Prostate gland (tissue), 2 donors: ENCODE measurements at places on chromosomes 2 and 18. TPM values are rescaled to one million over a fixed set of nuclear protein-coding genes. Genes with fewer than 3 reads are reported as not detected.

GRCh38 chr18:29083545-29083944 lies 906.6 kb upstream of the CDH2 start:
- H3K36me3 ChIP-seq = no peaks in the 10 kb centered on the region
- H3K27ac ChIP-seq = no peak overlapping the region
- H3K4me1 ChIP-seq = no peaks in the 10 kb centered on the region
- H3K27me3 ChIP-seq = no peaks in the 10 kb centered on the region
- H3K4me3 ChIP-seq = no peak overlapping the region
- DNase-seq = no peak

- H3K36me3 ChIP-seq = no peaks in the 10 kb centered on the region
- no peak overlapping the region for H3K27ac ChIP-seq
- H3K4me3 ChIP-seq = no peak overlapping the region
- no peaks in the 10 kb centered on the region for H3K27me3 ChIP-seq
- no peak for DNase-seq
Measured at GRCh38 chr2:173860566-173860965, 104.6 kb downstream of the SP3 start.

DNA sequence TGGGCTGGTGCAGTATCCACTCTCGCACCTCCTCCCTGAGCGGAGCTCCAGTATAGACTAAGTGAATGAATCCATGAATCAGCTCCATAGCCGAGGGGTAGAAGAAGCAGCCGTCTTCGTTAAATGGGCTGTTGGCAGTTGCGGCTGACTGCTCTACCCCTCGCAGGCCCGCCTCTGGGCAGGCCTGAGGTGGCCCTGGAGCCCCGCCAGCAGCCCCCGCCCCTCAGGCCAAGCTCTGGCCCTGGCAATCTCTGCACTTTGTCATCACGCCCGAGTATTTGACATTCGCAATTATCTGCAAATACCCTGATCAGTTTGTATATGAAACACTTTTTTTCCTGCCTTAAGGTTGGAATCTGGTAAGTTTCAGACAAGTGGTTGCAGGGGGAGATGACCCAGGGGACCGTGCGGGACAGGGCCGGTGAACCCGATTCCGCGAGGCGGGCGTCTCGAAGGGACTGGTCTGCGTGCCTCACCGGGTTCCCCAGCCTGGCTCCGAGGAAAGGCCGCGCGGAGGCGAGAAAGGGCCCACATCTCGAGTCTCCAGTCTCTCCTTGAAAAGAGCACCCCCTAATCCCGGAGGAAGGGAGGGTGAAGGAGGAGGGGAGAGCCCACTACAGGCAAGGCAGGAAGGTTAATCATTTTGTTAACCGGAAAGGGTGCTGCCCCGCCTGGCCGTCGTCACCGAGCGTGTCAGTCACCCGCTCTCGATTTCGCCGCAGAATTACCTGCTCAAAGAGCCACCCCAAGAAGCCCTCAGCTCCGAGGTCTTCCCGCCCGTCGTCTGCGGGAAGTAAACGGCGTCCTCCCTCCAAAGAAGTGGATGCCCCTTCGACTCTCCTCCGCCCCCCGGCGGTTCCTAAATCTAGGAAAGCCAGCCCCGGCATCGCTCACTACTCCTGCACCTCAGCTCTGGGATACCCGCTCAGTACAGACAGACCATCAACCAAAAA lies 11.1 kb upstream of the SATB2 start:
- no peaks in the 10 kb centered on the region for H3K4me1 ChIP-seq
- no peak for DNase-seq
- H3K4me3 ChIP-seq = no peak overlapping the region
- no peaks in the 10 kb centered on the region for H3K36me3 ChIP-seq

GRCh38 chr2:422676-423435 lies 135.0 kb upstream of the ALKAL2 start:
- no peaks in the 10 kb centered on the region for H3K36me3 ChIP-seq
- H3K27me3 ChIP-seq = no peaks in the 10 kb centered on the region
- no peak for DNase-seq

GRCh38 chr2:105764059-105764458 lies 19.3 kb downstream of the NCK2 start:
- H3K36me3 ChIP-seq = no peaks in the 10 kb centered on the region
- H3K27me3 ChIP-seq = no peaks in the 10 kb centered on the region
- no peaks in the 10 kb centered on the region for H3K4me1 ChIP-seq
- no peak for DNase-seq
- no peak overlapping the region for H3K4me3 ChIP-seq

DNA sequence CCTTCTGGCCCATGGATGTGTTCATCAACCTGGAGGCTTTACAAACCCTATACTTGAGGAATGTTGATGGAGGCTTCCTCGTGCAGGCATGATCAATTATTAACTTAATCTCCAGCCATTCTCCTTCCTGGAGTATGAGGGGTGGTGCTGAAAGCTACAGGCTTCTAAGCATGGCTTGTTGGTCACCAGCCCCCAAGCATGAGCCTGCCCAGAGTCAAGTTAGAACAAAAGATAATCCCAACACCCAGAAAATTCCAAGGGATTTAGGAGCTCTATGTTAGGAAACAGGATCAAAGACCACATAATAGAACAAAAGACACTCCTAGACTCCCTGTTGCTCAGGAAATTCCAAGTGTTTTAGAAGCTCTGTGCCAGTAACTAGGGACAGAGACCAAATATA lies 63.1 kb downstream of the FAM171B start:
- H3K4me1 ChIP-seq = no peaks in the 10 kb centered on the region
- DNase-seq = no peak
- no peaks in the 10 kb centered on the region for H3K27me3 ChIP-seq
- H3K4me3 ChIP-seq = no peak overlapping the region

- no peaks in the 10 kb centered on the region for H3K4me1 ChIP-seq
- H3K36me3 ChIP-seq = no peaks in the 10 kb centered on the region
Measured at GRCh38 chr2:181404472-181404871, 52.7 kb upstream of the ITGA4 start.

- no peak overlapping the region for H3K4me3 ChIP-seq
- no peaks in the 10 kb centered on the region for H3K27me3 ChIP-seq
- H3K27ac ChIP-seq = no peak overlapping the region
- H3K36me3 ChIP-seq = no peaks in the 10 kb centered on the region
- no peak for DNase-seq
Measured at GRCh38 chr2:131520526-131520925, 7.2 kb upstream of the CCDC74A start.

DNA sequence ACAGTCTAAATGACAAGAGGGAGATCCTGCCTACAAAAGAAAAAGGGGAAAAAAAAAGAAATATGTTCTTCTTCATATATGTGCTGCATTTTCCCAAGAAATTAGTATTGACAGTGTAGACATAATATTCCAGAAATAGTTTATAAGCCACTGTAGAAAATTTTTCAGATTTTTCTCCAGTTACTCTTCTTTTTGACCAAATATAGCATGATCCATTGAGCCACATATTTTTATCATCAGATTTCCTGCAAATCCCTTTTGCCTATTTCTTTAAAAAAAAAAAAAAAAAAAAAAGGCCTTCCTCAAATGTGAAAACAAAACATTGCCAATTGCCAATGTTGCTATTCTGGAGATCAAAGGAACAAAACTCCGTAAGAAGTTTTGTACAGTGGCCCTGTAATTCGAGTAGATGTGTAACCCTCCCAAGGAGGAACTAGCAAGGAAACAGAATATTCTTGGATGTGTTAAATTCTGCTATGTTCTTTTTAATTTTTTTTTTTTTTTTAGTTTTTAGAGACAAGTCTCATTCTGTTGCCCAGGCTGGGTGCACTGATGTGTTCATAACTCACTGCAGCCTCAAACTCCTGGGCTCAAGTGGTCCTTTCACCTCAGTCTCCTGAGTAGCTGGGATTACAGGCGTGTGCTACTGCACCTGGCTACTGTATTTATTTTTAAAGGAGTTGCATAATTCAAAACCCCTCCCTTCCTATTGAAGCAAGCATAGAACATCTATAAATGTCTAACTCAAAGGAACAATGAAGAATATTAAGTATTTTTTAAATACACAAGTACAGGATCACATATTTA lies 12.5 kb upstream of the CABYR start:
- H3K4me1 ChIP-seq = no peaks in the 10 kb centered on the region
- no peak for DNase-seq
- H3K27me3 ChIP-seq = no peaks in the 10 kb centered on the region
- no peak overlapping the region for H3K4me3 ChIP-seq

DNA sequence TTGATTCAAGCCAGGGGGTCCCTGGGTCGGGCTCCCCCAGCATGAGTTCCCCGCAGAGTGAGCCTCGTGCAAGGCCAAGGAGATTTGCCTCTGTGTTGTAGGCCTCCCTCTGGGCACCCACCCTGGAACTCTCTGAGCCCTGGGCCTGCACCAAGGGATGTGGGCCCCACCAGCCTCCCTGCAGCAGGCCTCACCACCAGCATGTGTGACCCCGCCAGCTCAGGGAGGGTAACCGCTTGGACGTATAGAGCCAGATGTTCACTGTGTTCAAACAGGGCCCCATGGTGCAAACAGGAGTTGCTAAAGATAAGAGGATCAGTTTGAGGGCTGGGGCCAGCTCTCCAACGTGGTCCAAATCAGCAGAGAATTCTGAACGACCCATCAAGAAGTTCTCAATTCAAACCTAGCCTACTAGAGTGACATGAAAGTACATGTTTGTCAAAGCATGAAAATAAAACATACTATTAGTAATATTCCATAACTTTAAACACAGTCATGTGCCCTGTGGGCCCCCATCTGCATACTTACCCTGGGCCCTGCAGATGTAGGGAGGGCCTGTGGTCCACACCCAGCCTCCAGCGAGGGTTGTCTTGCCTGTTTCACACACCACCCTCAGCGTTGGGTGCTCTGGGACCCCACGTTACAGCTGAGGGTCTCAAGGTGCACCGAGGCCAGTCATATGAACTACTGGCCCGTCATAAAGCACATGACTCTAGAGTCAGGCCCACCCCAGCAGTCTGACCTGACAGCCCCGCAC lies 5.5 kb upstream of the TUBB6 start:
- no peaks in the 10 kb centered on the region for H3K4me1 ChIP-seq
- DNase-seq = no peak
- no peaks in the 10 kb centered on the region for H3K36me3 ChIP-seq
- H3K4me3 ChIP-seq = no peak overlapping the region

GRCh38 chr2:85129861-85130260 lies 3.3 kb upstream of the TCF7L1 start:
- H3K36me3 ChIP-seq = no peaks in the 10 kb centered on the region
- DNase-seq = no peak
- H3K4me1 ChIP-seq = no peaks in the 10 kb centered on the region

GRCh38 chr2:211494085-211494484 lies 937.7 kb downstream of the CPS1 start:
- H3K4me3 ChIP-seq = no peak overlapping the region
- no peak overlapping the region for H3K27ac ChIP-seq
- no peaks in the 10 kb centered on the region for H3K36me3 ChIP-seq
- DNase-seq = no peak

DNA sequence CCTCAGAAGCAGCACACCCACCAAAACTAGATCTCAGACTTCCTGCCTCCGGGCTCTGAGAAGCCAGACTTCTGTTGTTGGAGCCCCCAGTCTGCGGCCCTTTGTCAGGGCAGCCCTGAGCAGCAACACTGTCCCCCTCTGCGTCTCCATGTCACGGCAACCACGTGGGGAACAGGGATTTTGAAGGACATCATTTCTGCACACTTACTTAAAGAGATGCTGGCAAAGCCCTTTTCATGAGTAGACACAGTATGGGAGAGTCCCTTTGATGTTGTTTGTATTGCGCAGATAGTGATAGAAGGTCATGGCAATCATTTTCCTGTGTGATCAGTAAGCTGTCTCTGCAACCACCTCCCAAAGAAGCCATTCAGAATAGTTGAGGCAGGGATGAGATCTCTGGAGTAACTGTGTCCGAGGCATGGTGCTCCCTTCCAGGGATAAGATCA lies 69.1 kb upstream of the ID2 start:
- H3K27me3 ChIP-seq = no peaks in the 10 kb centered on the region
- DNase-seq = no peak
- H3K4me3 ChIP-seq = no peak overlapping the region
- H3K27ac ChIP-seq = no peak overlapping the region
- no peaks in the 10 kb centered on the region for H3K36me3 ChIP-seq

GRCh38 chr18:685438-685837 lies 27.0 kb downstream of the ENOSF1 start:
- no peak overlapping the region for H3K4me3 ChIP-seq
- no peak for DNase-seq
- no peaks in the 10 kb centered on the region for H3K36me3 ChIP-seq
- no peak overlapping the region for H3K27ac ChIP-seq
- no peaks in the 10 kb centered on the region for H3K27me3 ChIP-seq
- H3K4me1 ChIP-seq = no peaks in the 10 kb centered on the region

DNA sequence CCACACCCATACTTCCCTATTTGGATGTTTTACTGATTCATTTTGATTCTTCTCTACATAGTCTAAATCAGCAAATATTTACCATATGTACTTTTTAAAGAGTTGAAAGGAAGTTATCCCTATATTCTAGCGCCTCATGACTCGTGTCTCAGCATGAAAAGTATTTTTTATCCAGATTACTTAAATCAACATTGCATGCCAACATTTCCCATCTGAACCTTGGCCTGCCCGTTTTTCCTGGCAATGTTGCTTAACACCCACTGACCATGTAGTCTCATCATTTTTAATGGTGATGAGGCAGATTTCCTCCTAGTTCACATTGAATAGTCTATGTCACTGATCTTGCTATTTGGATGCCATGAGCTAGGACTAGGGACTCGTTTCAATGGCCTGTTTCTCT lies 13.2 kb upstream of the SCYGR5 start:
- H3K27ac ChIP-seq = no peak overlapping the region
- H3K4me1 ChIP-seq = no peaks in the 10 kb centered on the region
- no peaks in the 10 kb centered on the region for H3K27me3 ChIP-seq
- H3K4me3 ChIP-seq = no peak overlapping the region
- no peak for DNase-seq
- H3K36me3 ChIP-seq = no peaks in the 10 kb centered on the region

- H3K27ac ChIP-seq = no peak overlapping the region
- H3K36me3 ChIP-seq = no peaks in the 10 kb centered on the region
- no peaks in the 10 kb centered on the region for H3K4me1 ChIP-seq
- H3K27me3 ChIP-seq = no peaks in the 10 kb centered on the region
- H3K4me3 ChIP-seq = no peak overlapping the region
Measured at GRCh38 chr18:32276906-32277305, 87.1 kb downstream of the MEP1B start.

- no peak overlapping the region for H3K4me3 ChIP-seq
- no peaks in the 10 kb centered on the region for H3K36me3 ChIP-seq
- no peak for DNase-seq
- no peak overlapping the region for H3K27ac ChIP-seq
- H3K4me1 ChIP-seq = no peaks in the 10 kb centered on the region
- H3K27me3 ChIP-seq = no peaks in the 10 kb centered on the region
Measured at GRCh38 chr2:95063086-95063958, 37.8 kb downstream of the MAL start.

The CYP26B1 gene
- 68.2 TPM for total RNA-seq

The MAP3K19 gene
- 2.7 TPM for total RNA-seq

The EIPR1 gene
- 30.0 TPM for total RNA-seq

The KCNIP3 gene
- total RNA-seq = 5.1 TPM

The TMEM214 gene
- 75.9 TPM for total RNA-seq

The PLCL1 gene
- total RNA-seq = 6.8 TPM
